Cerebellar cortex (tissue), 1 donor: ENCODE measurements at places on chromosomes 3 and 15.

DNA sequence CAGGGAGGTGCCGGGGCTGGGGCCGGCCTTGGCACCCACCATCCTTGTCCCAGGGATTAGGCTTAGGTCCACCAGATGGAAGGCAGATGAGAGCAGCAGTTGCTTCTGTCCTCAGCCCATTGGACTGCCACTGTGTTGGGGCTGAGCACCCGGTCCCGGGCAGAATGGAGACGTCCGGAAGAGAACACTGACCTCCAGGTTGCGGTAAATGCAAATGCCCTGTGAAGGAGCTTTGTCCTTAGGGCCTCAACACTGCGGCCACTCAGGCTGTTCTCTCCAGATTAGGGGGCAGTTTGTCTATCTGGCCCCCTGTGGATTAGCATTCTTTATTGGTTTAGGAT, at the start of gene SERINC4:
SERINC4 (minus strand) TSS at position 276 of the 341 bp plus-strand sequence; CDS start at position 42, 234 bp downstream.
- no peak for DNase-seq

GRCh38 chr3:62636235-62636826, 238.9 kb downstream of the CADPS start:
- no peak for DNase-seq

DNA sequence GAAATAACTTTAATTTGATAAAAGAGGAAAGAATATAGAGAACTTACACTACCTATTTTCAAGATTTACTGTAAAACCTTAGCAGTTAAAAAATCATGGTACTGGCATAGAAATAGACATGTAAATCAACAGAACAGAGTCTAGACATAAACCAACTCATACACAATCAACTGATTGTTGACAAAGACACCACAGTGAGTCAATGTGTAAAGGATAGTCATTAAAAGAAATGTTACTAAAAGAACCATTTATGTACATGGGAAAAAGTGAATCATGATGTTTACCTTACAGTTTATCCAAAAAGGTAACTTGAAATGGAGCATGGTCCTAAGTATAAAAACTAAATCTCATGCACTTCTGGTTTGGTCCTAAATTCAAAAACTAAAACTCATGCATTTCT, 847.4 kb downstream of the IGSF11 start:
- DNase-seq = no peak

GRCh38 chr3:53709256-53709655, 137.0 kb downstream of the CHDH start:
- DNase-seq = no peak

DNA sequence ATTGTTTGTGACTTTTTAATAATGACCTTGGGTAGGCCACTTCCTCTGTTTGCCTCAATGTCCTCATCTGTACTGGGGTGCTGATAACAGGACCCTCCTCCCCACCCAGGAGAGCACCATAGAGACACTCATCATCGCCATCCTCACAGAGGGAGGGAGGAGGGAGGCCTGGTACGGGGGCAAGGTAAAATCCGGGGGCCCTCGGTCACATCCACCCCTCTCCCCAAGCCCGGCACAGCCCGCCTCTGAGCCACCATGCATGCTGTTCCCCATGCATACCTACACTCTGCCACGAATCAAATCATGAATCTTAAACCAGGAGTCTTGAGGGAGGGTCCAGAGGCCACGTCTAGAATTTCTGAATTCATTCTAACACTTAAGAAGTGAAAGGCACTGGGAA, 74.9 kb upstream of the IQSEC1 start:
- no peak for DNase-seq

- no peak for DNase-seq
Measured at GRCh38 chr3:191135175-191135574, 63.9 kb upstream of the OSTN start.

GRCh38 chr15:87954793-87955192, 301.7 kb downstream of the NTRK3 start:
- DNase-seq = no peak

- no peak for DNase-seq
Measured at GRCh38 chr3:49180116-49180515, 8.7 kb downstream of the KLHDC8B start.

- DNase-seq = no peak
Measured at GRCh38 chr3:141845407-141846049, 30.9 kb upstream of the ATP1B3 start.

DNA sequence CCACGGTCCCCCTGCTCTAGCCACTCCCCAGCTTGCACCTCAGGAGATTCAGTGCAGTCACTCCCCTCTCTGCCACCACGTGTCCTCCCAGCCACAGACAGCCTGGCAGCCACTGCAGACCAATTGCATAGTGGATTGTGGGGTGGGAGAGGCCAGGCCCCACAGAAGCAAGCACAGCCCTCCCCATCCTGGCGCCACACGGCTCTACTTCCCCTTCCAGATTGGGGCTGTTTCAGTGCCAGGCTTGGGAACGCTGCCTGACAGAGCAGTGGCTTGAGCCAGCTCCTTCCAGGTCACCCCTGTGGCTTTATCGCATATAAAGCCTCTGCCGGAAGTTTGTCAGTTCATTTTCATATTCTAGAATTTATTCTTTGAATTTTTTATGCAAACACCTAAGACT, 90.7 kb downstream of the TMEM266 start:
- peak; percentile 95 for DNase-seq

- no peak for DNase-seq
Measured at GRCh38 chr3:171481011-171481410, 20.8 kb upstream of the TNIK start.

DNA sequence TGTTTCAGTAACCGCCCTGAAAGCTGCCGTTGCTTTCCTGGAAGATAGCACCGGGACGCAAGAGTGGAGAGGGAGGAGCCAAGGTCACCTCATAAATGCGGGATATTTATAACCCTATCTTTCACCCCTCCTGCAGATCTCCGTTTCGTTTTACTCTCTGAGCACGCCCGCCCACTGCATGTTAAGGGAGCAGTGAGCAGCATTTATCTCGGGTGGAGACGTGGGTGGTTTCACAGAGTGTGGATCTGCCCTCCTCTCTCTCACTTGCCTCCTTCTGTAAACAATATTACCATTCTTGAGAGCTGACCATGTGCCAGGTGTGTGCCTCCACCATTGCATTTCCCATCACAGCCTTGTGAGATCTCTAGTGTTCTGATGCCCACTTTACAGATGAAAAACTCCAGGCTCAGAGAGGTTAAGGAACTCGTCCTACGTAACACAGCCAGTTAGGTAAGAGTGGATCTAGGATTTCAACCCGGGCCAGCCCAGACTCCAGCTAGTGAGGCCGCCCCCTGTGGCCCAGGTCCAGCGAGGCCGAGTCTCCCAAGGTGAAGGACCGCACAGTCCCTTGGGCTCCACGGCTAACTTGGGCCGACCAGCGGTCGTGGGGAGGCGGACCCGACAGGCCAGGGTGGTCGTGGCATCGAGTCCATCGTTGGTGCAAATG, 16.9 kb upstream of the SEMA4B start:
- peak; percentile 84 for DNase-seq

DNA sequence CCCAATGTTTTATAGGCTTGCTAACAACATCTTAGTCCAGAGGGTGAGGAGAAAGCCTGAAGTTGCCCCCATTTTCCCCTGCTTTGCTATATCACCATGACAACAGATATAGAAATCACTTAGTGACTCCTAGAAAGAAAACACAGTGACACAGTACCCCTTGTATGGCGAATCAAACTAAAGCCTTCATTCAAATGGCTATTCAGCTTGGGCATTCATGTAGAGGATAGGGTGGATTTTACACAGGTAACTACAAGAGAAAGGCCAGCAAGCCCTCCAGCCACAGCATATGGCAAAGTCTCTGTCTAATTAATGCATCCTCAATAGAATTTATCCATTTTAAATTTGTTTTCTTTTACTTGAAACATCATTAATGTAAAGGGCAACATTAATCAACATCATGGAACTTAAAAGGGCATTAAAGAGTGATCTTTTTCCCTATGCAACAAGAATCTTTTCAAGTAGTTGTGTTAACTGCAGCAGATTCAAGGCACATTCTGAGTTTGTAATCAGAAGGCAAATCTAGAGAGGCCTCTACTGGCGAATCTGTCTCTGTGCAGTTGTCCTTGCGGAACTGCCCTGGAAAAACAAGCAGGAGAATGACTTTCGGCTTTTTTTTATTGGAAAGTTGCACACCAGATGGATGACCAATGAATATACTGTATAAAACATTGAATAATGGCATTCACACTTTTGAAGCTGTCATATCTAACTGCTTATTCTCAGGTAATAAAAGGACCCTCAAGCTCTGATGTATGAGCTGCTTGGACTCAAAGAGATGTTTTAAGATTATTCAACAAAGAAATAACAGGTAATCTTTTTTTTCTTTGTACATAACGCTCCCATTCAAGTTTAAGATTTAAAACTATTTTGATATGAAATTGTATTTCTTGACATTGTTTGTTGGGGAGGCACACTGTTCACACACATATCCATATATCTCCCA, 621.7 kb upstream of the AGTR1 start:
- DNase-seq = peak; percentile 94

- no peak for DNase-seq
Measured at GRCh38 chr15:70142322-70143191, 44.8 kb upstream of the TLE3 start.

GRCh38 chr3:185297867-185298266, 44.0 kb upstream of the EHHADH start:
- DNase-seq = no peak
